ENCODE measurements at places on chromosomes 16 and 17.

GRCh38 chr17:16286947-16287562 is 66.2 kb downstream of the CENPV start:
- peak; percentile 70 for DNase-seq

DNA sequence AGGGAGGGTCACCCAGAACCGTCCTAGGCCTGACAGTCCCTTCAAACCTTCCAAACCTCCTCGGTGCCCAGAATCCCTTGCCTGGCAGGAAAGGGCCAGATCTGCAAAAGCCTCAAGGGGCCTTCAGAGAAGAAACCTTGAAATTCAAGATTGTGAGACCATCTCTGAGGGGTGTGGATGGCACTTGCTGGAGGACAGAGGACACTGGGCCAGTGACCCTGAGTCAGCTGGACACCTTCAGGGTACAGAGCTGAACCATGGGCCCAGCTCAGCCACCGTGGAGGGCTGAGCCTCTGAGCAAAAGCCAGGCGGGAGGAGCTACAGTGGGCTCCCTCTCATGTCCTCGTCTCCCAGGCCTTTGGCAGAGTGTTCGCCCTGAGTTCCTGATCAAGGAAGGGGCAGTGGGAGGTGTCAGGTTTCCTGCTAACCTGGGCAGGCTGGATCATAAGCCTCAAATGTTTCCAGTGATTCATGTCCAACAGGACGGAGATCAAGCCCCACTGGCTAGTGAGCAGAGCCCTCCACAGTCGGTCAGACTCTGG is 3.0 kb downstream of the PDILT start:
- no peak for DNase-seq

DNA sequence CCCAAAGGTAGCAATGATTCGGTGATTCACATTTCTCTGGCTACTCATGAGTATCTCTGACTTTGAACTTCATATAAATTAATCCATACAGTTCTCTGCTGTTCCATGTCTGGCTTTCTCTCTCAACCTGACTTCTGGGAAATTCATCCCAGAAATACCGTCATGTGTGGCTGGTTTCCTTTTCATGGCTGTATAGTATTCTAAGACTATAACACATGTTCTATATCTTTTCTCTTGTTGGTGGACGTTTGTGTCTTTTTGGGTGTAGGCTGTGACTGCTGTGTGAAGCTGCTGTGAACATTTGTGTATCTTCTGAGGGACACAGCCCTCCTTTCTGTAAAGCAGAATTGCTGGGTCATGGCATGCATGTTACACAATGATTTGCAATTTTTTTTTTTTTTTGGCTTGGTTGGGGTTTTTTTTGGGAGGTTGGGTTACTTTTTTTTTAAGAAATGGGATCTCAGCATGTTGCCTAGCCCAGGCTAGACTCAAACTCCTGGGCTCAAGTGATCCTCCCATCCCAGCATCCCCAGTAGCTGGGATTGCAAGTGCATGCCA is 6.3 kb downstream of the TTYH2 start:
- no peak for DNase-seq

DNA sequence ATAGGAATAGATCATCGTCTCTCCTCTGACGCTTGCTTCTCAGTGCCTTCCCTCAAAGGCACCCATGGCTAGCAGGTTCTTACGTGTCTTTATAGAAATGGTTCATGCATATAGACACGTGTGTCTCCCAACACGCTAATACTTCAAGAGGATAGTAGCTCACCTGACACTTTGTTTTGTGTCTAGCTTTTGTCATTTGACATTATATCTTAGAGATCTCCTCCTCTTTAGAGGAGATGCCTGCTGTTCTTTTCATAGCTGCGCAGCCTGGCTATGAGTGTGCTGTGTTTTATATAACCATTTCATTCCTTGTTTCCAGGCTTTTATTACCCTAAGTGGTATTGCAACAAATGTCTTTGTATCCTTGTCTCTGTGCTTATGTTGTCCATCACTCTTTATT is 411.7 kb downstream of the CPPED1 start:
- DNase-seq = no peak

DNA sequence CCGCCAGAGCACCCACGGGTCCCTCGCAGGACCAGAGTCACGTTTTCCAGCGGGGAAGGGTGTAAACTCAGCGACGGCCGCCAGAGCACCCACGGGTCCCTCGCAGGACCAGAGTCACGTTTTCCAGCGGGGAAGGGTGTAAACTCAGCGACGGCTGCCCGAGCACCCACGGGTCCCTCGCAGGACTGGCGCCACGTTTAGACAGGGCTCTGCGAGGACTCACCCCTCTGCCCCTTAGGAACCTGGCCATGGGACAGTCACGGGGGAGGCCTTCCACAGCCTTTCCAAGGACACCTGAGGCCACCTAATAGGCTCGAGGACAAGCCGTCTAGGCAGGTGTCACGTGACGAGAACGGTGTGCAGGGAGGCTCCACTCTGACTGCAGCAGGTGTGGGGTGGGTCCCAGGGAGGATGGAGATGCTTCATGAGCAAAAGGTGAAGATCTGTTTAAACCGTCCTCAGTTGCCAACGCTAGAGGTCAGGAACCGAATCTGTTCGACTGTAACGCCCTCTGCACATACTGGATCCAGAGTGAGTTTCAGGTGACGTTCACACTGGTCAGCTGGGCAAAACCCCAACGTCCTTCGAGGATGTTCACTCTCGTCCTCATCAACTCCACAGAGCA is 48.0 kb upstream of the METRNL start:
- no peak for DNase-seq

- peak; percentile 54 for DNase-seq
These were observed 26.8 kb downstream of the MARCHF10 start for GRCh38 chr17:62781356-62781755.

GRCh38 chr17:33981711-33982601 is 273.1 kb upstream of the CCL2 start:
- DNase-seq = no peak

DNA sequence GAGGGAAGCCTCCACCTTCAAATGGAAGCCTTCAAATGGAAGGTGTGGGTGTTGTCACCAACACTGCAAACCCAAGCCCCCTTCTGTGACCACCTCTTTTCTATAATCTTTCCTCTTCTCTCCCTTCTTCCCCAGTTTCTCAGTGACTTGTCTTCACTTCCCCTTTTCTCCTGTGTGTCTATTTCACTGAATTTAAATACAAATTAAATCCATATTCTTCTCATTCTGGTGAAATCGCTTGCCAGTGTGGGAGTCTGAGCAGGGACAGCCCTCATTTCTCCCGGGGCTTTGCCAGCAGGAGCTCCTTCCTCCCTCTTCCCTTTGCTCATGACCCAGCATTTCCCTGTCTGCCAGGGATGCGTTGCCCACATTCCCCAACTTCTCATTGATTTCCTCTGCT is 6.4 kb upstream of the ITGAX start:
- no peak for DNase-seq

DNA sequence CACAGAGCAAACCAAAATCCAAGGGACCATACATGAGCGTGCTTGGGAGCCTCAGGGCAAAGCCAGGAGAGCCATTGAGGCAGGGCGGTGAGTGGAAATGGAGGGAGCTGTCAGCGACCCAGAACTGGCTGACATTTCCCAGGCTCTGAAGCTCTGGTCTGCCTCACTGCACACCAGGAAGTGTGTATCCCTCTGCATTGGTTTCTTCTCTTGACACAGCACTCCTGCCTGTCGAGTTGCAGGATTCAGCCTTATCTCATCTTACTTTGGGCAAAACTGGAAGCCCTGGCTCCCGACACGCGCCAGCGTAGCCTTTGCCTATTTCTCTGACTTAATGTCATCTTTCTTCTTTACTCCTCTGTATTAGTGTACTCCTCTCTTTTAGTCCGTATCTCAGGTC is 144.7 kb upstream of the HS3ST3A1 start:
- DNase-seq = no peak

DNA sequence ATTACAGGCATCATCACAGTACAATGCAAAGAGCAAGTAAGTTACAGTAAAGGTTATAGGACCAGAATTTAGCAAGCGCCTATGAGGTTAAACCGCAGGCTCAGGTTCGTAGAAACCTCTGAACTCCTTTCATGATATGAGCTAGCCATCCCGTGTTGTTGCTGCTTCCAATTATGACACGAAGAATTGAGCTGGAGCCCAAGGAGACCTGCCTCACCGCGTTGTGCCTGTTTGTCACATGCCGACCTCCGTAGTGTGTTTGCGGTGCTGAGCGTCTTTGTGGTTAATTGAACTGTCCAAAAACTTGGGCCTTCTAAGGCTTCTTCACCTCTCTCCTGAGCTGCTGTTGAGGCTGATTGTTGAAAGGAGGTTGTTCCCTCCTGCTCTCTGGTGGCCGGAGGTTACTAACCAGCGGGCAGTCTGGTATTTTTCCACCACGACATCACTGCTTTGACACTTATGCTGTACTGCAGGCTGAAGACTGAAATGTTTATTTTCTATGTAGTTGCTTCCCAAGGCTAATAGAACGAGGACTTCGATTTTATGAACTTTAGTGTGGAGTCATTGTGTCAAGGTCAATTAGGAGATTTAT is 67.5 kb downstream of the SEC14L1 start:
- peak; percentile 43 for DNase-seq

GRCh38 chr17:21075739-21076085 is 32.9 kb upstream of the USP22 start:
- DNase-seq = no peak

DNA sequence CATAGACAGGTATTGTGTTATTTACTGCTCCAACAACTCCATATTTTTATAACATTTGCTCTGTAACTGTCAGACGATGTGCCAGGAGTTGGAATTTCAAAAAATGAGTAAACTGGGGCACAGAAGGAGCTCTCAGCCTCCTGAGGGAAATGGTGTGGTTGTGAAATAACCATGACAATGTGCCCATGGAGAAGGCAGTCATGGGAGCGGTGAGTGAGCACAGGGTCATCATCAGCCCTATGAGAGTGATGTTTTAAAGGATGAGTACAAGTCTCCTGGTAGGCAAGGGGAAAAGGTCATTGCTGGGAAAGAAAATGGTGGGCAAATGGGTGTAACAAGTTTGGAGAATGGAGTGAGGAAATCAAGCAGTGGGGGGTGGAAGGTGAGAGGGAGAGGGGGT is 115.0 kb upstream of the SEC14L1 start:
- no peak for DNase-seq

GRCh38 chr16:88192601-88193000 is 190.2 kb upstream of the ZNF469 start:
- DNase-seq = no peak

DNA sequence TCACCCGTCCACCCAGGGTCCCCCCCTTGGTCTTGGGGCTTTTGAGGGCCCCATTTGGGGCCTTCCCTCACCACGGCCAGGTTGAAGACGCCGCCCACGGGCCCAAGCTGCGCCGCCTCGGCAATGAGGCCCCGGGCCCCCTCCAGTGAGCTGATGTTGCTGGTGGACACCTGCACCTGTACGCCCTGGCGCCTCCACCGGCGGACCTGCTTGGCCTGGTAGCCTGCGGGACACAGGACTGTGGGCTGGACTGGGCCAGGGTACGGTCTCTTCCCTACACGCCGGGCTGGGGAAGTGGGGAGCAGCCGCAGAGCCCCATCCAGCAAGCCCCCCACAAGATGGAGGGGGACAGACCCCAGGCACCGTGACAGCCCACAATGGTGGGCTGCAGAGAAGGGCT is 15.6 kb downstream of the FASN start:
- no peak for DNase-seq

- no peak for DNase-seq
These were observed 2.8 kb upstream of the PRKAR1A start for GRCh38 chr17:68509141-68510057.

- peak; percentile 68 for DNase-seq
These were observed 72.8 kb downstream of the MMD start for GRCh38 chr17:55348749-55349354.

DNA sequence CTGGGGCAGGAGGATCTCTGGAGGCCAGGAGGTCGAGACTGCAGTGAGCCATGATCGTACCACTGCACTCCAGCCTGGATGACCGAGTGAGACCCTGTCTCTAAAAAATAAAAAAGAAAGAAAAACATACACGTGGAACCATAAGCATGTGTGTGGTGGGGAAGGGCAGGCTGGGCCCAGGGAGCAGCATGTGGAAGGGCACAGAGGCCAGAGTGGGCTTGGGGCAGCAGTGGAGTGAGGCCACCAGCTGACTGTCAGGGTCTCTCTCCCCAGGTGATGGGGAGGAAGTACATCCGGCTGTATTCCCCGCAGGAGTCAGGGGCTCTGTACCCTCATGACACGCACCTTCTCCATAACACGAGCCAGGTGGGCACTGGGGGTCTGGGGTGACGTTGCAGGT is 16.8 kb downstream of the KDM8 start:
- DNase-seq = no peak

GRCh38 chr17:5563456-5563855 is 20.9 kb downstream of the NLRP1 start:
- DNase-seq = peak; percentile 38

- DNase-seq = no peak
These were observed 13.4 kb downstream of the FLOT2 start for GRCh38 chr17:28883967-28884702.

DNA sequence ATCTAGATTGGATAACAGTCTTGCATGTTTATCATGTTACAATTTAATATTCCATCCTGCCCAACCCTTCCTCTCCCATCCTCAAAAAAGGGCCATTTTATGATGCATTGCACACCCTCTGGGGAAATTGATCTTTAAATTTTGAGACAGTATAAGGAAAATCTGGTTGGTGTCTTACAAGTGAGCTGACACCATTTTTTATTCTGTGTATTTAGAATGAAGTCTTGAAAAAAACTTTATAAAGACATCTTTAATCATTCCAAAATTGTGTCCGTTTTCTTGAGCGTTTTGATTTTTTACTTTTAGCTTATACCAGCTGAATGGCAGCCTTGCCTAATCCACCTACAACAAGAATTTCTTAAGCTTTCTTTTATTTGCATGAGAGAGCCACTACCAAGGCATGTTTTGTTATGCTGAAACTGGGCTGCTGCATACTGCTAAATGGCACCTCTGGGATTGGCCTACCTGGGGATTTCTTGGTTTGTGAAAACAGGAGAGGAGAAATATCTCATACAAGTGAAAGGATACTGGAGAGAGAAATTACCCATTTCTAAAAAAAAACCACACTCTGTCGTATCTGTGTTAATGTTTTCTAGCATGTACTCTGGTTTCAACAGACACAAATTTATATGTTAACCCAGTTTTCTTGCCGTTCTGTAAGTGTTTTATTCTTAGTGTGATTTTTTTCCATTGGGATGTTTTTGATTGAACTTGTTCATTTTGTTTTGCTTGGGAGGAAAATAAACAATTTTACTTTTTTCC is 52.2 kb downstream of the TUBD1 start:
- peak; percentile 65 for DNase-seq
